Activated naive CD4-positive, alpha-beta T cell (primary cell): ENCODE measurements at places on chromosomes 6 and 20.
A peak's percentile ranks its signal among the peaks of the same experiment; 100 is the strongest.

GRCh38 chr20:9395971-9396370 lies 118.4 kb upstream of the LAMP5 start:
- no peak for DNase-seq

GRCh38 chr6:73965539-73966029 lies 269.6 kb downstream of the CD109 start:
- no peak for DNase-seq

GRCh38 chr6:45419571-45420082 lies 41.9 kb upstream of the SUPT3H start:
- DNase-seq, result no peak

DNA sequence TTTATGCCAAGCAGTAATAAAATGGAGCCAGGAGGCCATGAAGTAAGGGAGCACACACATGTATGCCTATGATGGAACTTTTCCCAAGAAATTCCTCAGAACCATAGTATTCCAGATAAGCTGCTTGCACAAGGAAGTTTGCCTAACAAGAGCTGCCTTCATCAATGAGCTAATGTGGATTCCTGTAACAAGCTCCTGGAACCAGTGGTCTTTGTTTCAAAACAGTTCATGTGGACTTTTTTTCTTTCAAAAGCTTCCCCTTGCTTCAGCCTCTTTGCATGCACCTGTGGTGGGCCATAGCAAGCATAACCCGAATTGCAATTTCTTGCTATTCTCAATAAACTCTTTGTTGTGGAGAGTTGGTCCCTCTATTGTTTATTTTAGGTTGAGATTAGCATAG lies 359.6 kb downstream of the UTRN start:
- no peak for DNase-seq

- no peak for DNase-seq
Measured at GRCh38 chr20:11778206-11778570, 139.5 kb upstream of the BTBD3 start.

DNA sequence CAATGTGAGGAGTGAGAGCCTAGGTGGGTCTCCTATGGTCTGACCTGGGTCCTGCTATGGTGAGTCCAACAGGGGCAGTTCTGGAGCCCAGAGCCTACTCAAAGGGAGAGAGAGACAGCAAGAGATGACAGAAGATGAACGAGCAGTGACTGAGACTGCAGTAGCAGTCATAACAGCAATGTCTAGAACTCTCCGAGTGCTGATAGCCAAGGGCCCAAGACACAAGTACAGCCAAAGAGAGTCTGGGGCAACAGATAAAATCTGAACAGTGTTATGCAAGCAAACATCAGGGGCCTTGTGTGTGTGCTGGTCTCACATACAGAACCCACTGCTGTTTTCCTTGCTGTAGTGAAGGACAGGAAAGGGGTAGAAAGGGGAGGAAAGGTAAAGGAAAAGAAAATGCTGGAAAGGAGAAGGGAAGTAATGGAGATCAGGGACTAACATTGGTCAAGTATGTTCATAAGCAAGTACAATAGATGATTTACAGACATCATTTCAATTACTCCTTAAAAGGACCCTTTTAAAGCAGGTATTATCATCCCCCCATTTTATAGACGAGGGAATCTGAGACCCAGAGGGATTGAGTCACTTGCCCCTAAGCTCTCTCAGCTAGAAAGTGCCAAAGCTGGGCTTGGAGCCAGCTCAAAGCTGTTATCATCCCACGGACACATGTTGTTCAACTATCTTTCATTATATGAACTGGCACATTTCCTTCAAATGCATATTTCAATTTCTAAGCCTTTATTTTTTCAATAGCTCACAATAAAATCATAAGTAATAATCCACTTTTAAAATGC lies 182.3 kb upstream of the RAB32 start:
- DNase-seq, result no peak

- DNase-seq, result no peak
Measured at GRCh38 chr6:17239260-17239659, 41.9 kb upstream of the RBM24 start.

DNA sequence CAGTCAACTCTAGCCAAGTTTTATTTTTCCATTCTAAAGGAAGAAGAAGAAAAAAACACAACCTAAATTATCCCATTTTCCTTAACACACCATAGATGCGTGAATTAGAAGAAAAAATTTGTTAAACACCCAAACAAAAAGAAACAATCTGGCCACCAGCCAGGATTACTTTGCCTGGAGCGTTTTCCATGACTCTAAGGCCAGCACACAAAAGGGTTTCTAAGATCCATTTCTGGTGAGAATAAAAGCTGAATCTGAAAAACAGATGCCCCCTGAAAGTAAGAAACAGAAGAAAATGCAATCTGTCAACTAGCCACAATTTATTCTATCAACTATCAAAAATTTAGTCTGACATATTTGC lies 267.2 kb upstream of the SULF2 start:
- no peak for DNase-seq

DNA sequence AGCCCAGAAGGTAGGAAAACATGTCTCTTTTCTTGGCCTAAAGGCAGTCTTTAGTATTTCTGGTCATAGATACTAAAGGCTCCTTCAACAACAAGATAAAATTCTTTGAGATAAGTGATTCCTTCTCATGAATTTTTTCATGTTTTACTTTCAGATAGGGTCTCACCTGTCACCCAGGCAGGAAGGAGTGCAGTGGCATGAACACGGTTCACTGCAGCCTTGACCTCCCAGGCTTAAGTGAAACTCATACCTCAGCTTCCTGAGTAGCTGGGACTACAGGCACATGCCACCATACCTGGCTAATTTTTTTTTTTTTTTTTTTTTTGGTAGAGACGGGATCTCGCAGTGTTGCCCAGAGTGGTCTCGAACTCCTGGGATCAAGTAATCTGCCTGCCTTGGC lies 9.1 kb downstream of the PNLDC1 start:
- DNase-seq, result no peak

- peak; percentile 63 for DNase-seq
Measured at GRCh38 chr6:137705160-137706082, 161.6 kb upstream of the TNFAIP3 start.

DNA sequence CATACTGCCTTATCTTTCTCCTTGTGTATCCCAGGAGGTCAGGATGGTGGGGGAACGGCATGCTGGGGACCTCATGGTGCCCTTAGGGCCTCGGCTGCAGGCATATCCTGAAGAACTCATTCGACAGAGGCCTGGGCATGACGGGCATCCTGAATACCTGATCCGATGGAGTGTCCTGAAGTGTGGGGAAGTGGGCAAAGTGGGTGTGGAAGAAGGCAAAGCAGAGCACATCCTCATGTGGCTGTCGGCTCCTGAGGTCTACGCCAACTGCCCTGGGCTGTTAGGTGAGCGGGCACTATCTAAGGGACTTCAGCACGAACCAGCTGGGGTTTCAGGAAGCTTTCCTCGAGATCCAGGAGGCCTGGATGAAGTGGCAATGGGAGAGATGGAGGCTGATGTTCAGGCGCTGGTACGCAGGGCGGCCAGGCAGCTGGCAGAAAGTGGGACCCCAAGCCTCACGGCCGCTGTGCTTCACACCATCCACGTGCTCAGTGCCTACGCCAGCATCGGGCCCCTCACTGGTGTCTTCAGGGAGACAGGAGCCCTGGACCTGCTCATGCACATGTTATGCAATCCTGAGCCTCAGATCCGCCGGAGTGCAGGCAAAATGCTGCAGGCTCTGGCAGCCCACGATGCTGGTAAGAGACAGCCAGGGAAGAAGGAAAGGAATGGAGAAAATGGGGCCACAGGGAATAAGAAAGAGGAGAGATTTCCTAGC lies 2.4 kb downstream of the CUL9 start:
- no peak for DNase-seq

DNA sequence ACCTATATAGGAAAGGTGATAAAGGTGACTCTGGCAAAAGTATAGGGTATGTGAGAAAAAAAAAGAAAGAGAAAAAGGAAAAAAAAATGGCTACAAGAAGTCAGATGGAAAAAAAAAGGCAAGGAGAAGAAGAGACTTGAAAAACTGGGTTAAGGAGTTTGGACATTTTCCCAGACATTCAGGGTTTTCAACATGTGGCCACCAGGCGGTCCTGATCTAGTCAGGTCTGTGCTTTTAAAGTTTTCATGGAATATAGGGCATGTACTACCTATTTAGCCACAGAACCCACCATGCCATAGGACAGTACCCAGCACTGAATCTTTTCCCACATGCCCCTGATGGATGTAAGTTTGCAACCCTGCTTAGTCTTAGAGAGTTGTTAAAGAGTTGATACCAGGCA lies 433.7 kb downstream of the MAFB start:
- no peak for DNase-seq

DNA sequence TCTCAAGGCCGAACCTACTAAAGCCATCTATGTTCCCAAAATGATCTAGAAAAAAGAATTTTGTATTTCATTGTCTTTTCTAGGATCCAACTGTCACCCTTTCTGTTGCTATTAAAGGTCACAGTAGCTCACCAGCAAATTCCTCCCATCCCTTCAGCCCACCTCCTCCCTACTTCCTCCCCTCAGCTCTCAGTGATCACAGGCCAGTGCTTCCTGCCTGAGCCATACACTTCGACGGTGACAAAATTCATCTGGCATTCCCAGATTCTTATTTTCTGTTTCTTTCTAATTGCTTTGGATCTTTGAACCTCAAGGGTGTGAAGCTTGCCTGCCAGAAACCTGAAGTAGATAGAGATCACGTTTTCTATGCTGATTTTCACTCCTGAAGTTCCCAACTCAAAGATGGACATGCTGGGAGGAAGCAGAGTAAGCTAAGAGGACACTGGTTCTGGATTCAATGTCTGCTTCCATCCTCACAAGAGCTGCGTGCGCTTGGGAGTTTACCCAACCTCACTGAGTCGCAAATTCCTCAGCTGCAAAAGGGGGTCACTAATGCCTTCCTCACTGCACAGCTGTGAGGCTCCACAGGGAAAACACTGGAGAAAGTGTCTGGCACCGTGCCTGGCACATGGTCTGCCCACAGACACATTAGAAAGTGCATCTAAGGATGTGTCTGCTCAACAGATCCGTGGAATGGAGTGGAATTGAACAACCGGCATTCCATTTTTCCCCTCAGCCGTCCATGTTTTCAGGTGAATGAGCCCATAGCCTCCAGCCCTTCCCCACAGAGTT lies 34.5 kb downstream of the MDGA1 start:
- DNase-seq, result no peak

GRCh38 chr6:139932671-139933070 lies 558.2 kb upstream of the CITED2 start:
- no peak for DNase-seq

GRCh38 chr20:31587545-31588389 lies 17.3 kb upstream of the ID1 start:
- DNase-seq, result no peak

DNA sequence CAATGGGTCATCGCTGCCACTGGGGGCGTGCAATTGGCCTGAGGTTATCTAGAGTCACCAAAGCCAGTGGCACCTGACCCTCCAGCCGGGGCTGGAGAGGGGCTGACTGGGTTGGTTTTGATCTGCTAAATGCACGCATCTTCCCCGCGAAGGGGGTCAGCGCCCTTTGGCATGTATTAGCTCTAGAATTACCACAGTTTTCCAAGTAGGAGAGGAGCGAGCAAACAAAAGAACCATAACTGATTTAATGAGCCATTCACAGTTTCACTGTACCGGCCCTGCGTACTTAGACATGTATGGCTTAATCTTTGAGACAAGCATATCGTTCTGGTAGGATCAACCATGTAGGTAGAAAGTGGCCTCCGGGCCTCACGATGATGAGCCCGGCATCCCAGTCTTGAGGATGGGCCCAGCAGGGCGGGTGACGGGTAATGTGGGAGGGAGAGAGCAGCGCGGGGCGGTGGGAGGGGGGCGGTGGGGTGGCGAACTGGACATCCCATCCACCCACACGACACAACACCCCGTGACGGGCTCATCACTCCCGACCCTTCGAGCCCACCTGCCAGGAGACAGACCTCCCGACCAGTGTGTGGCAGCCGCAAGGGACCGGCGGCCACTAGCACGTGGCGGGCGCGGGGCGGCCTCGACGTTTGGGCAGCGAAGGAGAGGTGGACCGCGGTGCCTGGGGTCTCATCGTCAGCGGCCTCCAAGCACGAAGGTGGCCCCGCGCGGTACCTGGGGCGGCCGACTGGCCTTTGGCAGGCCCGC lies 1957.5 kb upstream of the DEFB115 start:
- DNase-seq, result no peak

DNA sequence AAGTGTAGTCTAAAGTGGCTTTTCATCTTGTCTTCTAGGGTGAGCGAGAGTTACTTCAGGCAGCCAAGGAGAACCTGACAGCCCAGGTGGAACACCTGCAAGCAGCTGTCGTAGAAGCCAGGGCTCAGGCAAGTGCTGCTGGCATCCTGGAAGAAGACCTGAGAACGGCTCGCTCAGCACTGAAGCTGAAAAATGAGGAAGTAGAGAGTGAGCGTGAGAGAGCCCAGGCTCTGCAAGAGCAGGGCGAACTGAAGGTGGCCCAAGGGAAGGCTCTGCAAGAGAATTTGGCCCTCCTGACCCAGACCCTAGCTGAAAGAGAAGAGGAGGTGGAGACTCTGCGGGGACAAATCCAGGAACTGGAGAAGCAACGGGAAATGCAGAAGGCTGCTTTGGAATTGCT lies 27.1 kb downstream of the C20orf173 start:
- DNase-seq, result no peak

GRCh38 chr20:61191096-61191495 lies 61.0 kb upstream of the CDH4 start:
- DNase-seq, result no peak

DNA sequence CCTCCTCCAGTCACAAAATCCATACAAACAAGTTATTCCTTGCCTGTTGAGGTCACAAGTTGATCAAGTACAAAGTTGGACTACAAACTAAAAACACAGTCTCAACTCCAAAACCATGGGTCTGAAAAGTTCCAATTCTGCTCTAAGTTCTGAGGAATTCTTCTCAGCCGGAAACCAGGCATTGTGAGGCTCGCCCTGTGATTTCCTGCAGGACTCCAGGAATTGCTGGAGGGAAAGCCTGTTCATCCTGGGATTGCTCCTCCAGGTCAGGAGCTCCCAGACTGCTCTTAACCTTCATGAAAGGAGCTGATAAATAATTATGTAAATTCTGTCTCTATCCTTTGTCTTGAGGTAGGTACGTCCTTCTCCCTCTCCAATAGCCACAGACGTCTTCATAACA lies 8.5 kb downstream of the TRAM2 start:
- no peak for DNase-seq

DNA sequence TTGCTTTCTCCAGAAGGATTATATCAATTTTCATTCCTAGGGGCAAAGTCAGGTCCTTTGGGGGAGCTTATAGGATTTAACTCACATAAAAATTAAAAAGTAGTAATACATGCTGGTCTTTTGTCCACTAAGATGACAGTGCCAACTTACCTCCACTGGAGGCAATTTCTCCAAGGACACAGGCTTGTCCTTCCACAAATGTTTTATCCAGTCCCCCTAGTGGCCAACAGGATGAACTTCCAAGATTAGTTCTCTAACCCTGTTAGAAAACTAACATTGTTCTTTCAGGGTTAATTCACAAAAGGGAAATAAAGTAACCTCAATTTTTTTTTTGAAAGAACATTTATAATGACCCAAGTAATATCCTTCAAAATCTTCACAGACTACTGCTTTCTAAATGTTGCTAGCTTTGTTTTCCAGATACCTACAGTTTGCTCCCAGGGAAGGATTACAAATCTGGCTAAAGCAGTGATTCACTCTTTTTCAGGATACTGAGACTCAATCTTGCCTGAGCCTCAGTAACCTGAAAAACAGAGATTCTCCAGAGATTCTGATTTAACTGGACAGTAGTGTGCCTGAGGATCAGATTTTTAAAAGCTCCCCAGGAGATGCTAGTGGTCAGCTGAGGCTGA lies 31.7 kb upstream of the UBR2 start:
- DNase-seq, result no peak

GRCh38 chr6:14797875-14798593 lies 447.8 kb upstream of the JARID2 start:
- no peak for DNase-seq

GRCh38 chr6:6683969-6684833 lies 95.7 kb downstream of the LY86 start:
- no peak for DNase-seq
